NB4 (cell line): ENCODE measurements at places on chromosomes 13 and 19.

GRCh38 chr19:3577723-3578344 is 5.1 kb downstream of the HMG20B start:
- no peak for DNase-seq

- DNase-seq, result no peak
Observed at GRCh38 chr19:31329819-31330218, 19.4 kb downstream of the TSHZ3 start.

GRCh38 chr13:21066946-21067345 is 5.6 kb upstream of the LATS2 start:
- no peak for DNase-seq

DNA sequence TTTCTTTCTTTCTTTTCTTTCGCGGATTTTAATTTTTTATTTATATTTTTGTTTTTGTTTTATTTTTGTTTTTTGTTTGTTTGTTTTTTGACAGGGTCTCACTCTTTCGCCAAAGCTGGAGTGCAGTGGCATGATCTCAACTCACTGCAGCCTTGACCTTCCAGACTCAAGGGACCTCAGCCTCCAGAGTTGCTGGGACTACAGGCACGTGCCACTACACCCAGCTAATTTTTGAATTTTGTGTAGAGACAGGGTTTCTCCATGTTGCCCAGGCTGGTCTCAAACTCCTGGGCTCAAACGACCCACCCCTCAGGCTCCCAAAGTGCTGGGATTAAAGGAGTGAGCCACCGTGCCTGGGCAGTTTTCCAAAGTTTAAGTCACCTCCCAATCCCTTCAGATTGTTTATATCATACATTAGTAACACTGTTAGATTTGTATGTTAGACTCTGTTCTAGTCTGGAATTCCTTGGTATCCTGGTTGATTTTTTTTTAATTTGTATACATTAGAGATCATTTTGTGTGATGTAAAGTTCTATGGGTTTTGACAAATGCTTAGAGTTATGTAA is 597.3 kb downstream of the DCT start:
- DNase-seq, result no peak

- no peak for DNase-seq
Observed at GRCh38 chr19:39126312-39127187, 964 bp downstream of the PAK4 start.

GRCh38 chr13:90979059-90979458 is 368.4 kb upstream of the MIR17HG start:
- DNase-seq, result no peak
